NCI-H1436 (cell line): ENCODE measurements at places on chromosomes 2 and 18.

GRCh38 chr2:20352230-20352578, 1.6 kb upstream of the PUM2 start:
- DNase-seq = no peak

- DNase-seq = no peak
Measured at GRCh38 chr2:145065342-145065741, 545.4 kb upstream of the ZEB2 start.

DNA sequence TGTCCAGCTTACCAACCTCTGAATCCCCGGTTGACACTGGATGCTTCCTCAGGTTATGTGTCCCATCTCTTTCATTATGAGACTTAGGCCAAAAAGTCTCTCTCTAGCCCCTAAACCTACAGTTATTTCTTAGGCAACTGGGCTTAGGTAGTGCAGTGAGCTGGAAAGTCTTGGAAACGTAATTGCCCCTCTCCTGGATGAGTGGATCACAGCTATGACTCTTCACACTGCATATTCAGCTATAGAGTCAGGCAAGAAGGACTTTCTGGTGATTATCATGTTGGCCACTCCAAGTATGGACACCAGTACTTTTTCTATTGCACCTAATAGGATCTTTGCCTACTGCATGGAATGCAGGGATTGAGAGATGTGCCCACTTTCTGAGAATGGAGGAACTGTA, 458.3 kb upstream of the CELF4 start:
- DNase-seq = no peak

DNA sequence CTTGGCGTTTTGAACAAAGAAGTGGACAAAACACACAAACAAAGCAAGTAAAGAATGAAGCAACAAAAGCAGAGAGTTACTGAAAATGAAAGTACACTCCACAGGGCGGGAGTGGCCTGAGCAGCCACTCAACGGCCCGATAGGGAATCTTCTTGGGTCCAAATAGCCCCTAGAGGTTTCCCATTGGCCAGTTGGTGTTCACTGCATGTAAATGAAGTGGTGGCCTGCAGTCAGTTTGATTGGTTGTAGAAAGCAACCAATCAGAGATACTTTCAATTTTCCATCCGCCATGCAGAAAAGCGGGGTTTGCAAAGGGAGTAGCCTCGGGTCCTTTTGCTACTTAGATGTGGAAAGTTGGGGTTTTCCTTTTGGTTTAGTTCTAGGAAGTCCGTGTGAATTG, 31.6 kb downstream of the CYBRD1 start:
- peak; percentile 97 for DNase-seq

DNA sequence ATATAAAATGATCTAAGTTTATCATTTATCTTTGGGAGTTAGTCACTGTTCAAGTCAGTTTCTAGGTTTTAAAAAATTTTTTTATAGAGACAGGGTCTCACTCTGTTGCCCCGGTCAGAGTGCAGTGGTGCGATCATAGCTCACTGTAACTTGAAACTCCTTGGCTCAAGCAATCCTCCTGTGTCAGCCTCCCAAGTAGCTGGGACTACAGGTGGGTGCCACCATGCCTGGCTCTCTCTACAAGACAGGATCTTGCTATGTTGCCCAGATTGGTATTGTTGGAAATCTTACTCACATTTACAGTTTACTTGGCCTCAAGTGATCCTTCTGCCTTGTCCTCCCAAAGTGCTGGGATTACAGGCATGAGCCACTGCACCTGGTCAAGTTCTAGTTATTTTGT, 74.5 kb downstream of the MIB1 start:
- DNase-seq = no peak
